ENCODE measurements at places on chromosomes 7 and 10.

GRCh38 chr10:70437721-70438120 is 3.8 kb downstream of the NODAL start:
- DNase-seq: no peak

- DNase-seq: no peak
These were observed 2.8 kb downstream of the JAZF1 start for GRCh38 chr7:28177836-28178235.

GRCh38 chr10:34651416-34652195 is 163.5 kb downstream of the PARD3 start:
- no peak for DNase-seq

GRCh38 chr7:123397746-123398338 is 136.6 kb downstream of the IQUB start:
- DNase-seq: no peak

GRCh38 chr10:16105082-16105481 is 244.8 kb upstream of the MINDY3 start:
- no peak for DNase-seq

DNA sequence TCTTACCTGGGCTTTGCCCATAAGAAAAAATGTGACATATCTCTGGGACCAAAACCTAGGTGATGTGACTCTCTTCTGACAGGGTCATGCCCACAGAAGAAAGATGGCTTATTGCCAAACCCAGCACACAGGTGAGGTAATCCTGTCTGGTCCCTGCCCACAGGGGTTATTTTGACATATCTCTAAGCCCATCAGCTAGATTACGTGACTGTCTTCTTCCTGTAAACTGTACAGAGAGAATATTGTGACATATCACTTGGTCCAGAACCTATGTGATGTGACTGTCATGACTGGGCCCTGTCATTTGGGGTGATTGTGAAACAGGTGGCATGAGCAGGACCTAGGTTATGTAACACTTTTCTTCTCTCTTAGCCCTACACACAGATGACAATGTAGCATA is 48.8 kb upstream of the ZNF680 start:
- DNase-seq: no peak

DNA sequence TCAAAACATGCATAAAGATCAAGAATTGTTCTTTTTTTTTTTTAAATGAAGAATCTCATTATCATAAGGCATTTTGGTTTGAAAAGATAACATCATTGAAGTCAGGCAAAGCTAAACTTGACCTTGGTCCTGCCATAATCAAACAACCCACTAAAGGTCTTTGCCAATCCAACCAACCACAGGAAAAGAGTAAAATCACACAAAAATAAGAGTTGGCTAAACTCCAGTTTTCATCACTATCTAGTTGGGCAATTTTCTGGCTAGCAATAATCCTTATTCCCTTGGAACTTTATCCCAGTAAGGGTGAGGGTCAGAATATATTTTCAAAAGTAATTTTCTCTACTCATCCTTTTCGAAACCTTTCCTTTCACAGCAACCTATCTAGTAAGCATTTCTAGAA is 62.4 kb downstream of the HIBADH start:
- no peak for DNase-seq

DNA sequence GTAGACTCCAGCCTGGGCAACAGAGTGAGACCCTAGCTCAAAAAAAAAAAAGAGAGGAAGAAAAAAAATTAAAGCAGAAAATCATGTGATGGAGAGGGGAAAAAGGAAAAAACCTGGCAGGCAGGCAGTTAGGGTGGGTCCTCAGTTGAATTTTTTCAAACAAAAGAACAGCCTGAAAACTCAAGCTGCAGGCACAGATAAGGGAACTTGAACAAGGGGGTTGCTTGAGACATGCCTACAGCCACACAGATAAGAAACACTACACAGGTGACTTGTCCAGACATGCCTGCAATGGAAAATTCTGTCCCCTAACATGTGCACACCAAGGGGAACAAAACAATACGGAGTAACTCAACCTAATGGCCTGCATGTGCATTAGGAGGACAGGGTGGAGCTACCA is 19.2 kb downstream of the VIM start:
- DNase-seq: no peak

- DNase-seq: no peak
These were observed 159.7 kb downstream of the RTKN2 start for GRCh38 chr10:62108759-62109586.

- no peak for DNase-seq
These were observed 70.4 kb downstream of the SLC35B4 start for GRCh38 chr7:134246347-134246746.

DNA sequence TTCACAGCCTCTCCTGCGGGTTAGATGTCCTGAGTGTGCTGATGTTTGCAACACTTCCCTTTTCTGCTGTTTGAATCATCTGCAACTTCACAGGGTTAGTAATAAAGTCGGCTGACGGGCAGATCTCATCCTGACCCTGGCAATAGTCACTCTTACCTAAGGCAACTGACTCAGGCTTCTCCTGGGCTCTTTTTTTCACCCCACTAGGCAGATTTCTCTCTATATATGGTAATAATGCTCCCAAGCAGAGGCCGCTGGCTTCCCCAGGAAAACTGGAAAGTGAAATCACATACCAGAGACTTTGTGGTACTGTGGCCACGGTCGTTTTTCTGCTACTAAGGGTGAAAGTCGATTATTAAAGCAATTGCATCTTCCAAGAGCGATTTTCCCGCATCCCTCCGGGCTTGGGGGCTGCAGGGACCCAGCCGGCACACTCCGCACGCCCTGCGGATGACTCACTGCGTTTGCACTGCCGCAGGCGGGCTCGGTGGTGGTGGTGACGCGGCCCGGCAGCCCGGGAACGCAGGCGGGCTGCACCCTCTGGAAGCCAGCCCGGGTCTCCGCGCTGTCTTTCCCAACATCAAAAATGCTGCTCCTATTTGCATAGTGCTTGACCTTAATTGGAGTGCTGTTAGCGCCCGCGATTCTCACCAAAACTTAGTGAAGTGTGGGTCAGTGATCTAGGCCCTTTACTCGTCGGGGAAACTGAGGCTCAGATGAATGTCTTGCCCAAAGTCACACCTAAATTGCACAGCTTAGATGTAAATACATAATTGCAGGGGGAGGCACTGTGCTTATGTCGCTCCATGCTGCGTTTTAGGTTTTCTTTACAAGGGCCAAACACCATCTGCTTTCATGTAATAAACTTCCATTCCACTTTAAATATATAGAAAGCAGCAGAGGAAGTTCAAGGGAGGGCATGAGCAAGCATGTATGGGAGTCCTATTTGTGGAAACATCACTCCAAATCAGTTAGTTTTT is 47.6 kb upstream of the ITGB1 start:
- DNase-seq: peak; percentile 30

DNA sequence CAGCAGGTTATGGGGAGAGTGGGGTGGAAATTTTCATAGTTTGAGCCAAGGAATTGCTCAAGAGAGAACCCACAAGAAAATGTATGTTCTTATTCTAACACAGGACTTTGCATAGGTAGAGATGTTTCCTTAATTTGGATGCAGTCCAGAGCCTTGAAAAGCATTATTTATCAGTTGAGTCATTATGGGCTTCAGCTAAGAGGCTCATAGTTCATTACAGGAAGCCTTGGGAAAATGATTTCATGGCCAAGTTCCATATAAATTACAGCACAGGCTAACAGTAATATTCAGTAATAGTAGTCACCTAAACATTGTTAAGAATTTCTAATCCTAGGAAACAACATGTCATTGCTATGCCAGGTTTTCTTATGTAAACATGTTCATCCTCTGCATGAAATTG is 131.1 kb upstream of the PTPRZ1 start:
- DNase-seq: no peak

DNA sequence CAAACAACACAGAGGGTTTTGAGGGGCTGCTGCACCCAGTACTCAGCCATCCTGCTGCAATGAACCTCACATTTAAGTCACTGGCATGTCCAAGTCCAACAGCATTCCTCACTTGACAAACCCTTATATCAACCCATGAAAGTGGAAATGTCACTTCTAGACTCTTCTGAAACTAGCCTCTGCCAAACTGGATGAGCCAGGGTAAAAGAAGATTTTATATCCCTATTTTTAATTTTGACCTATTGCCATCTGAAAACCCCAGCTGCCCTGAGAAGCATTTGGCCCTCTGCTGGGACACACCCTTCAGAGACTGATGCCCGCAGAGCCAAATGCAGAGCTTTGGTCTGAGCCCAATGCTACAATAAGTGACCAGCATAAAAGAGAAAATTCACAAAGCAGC is 201.1 kb downstream of the ANK3 start:
- DNase-seq: no peak

GRCh38 chr10:108049668-108050067 is 885.2 kb upstream of the SORCS1 start:
- DNase-seq: no peak

GRCh38 chr10:102236006-102236405 is 5.3 kb downstream of the PITX3 start:
- DNase-seq: no peak

DNA sequence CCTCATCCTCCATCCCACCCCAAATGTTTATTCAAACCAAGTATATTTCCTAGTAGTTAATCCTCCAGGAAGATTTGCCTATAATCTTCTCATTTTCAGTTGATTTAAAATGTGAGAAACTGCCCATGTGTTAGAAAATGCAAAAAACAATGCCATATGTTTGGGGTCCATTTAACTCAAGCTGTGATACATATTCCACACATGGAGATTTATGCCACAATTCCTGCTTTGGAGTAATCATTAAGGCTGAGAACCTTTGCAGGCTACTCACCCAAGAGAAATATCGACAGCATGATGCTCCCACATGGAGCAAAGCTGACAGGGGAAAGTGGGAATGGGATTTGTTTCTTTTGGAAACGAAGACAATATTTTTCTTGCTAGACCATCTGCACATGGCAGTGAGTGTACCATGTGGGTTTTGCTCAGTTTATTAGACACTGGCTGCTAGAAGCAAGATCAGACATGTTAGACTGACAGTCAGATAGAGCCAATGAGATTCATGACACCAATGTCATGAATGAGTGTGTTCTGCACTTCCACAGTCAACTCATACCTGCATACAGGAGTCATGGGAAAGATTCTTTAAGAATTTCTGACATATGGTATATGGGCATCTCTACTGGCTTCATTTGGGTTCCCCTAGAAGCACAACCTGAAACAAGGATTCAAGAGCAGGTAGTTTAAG is 3.4 kb upstream of the GRM8 start:
- no peak for DNase-seq

- no peak for DNase-seq
These were observed 568.8 kb upstream of the PCDH15 start for GRCh38 chr10:55369670-55370420.

DNA sequence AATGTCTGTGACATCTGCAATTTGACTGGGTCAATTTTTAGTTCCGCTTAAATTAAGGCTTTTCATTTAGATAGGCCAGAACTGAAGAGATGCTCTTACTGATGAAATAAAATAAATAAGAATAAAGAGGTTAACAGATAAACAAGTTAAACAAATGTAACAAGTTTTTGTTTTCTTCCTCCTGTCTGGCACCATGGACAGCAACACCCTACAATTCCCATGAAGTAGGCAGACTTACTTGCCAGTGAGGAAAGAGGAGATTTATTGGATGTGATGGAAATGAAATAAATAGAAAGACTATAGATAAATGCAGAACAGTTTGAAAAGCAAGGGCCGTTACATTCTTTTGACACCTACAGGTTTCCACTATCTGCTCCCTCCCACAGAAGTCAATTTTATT is 118.5 kb downstream of the AMPH start:
- no peak for DNase-seq

- no peak for DNase-seq
These were observed 180.5 kb upstream of the PPP1R3A start for GRCh38 chr7:114099337-114099736.

DNA sequence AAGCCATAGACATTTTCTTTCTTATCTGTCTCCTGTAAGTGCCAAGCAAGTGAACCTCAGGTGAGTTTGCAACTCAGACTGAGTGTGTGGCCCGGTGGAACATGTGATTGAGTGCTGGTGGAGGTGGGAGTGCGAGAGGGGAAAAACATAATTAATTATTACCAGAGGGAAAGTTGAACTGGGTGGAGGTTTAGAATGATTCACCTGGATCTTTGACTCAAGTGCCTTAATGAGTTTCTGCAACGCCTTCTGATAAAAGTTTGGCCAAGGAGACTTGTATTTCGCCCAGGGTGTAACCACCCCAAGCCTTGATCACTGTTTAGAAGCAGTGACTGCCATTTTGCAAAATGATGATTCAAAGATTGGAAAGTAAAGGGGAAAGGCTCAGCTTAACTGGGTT is 513.9 kb downstream of the GATA3 start:
- no peak for DNase-seq

GRCh38 chr10:32144817-32145688 is 88.8 kb upstream of the KIF5B start:
- DNase-seq: no peak

- DNase-seq: no peak
These were observed 106.3 kb downstream of the ANK3 start for GRCh38 chr10:60283397-60283796.

- no peak for DNase-seq
These were observed 11.9 kb downstream of the COBL start for GRCh38 chr7:51304729-51305128.

- DNase-seq: no peak
These were observed 18.3 kb downstream of the C7orf25 start for GRCh38 chr7:42893346-42894240.

DNA sequence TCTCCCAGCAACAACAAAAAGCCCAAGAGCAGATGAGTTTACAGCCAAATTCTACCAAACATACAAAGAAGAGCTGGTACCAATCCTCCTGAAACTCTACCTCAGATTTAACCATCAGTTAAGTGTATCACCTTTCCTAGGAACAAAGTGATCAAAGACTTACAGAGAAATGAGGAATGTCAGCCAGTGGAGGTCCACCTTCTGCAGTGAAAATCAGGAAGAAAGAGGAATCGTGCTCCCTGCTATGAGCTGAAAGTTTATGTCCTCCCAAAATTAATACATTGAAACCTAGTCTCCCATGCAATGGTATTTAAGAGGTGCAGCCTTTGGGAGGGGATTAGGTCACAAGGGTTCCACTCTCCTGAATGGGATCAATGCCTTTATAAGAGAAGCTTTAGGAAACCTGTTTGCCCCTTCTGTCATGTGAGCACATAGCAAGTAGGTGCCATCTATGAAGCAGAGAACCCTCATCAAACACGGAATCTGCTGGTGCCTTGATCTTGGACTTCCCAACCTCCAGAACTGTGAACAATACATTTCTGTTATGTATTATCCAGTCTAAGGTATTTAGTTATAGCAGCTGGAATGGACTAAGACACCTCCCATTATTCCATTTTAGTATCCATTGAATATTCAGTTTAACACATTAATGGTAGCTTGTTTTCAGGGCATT is 139.0 kb upstream of the FZD8 start:
- DNase-seq: no peak

- no peak for DNase-seq
These were observed 121.5 kb upstream of the PRSS58 start for GRCh38 chr7:142379201-142379885.

GRCh38 chr7:44112997-44113763 is 9.0 kb downstream of the AEBP1 start:
- no peak for DNase-seq

GRCh38 chr10:112631501-112632400 is 184.7 kb downstream of the VTI1A start:
- no peak for DNase-seq

Data from CD4-positive, alpha-beta T cell treated with Interleukin-10 for 1 hour (primary cell).